Astrocyte of the hippocampus (primary cell): ENCODE measurements at places on chromosomes 1 and 21.

- no peak for DNase-seq
Observed at GRCh38 chr1:167681451-167682098, 40.2 kb upstream of the MPZL1 start.

- no peak for DNase-seq
Observed at GRCh38 chr1:20339811-20340457, 49.3 kb downstream of the VWA5B1 start.

DNA sequence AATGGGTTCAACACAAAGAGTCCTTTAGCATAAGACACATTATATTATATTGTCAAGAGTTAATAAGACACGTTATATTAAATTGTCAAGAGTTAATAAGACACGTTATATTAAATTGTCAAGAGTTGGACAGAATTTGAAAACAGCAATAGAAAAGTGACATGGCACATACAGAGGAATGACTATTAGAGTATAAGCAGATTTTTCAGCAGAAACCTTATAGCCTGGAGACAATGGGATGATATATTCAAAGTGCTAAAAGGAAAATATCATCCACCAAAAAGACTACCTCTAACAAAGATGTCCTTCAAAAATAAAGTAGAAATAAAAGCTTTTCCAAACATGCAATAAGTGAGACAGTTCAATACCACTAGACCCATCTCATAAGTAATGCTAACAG, 36.0 kb upstream of the HSPA13 start:
- no peak for DNase-seq

DNA sequence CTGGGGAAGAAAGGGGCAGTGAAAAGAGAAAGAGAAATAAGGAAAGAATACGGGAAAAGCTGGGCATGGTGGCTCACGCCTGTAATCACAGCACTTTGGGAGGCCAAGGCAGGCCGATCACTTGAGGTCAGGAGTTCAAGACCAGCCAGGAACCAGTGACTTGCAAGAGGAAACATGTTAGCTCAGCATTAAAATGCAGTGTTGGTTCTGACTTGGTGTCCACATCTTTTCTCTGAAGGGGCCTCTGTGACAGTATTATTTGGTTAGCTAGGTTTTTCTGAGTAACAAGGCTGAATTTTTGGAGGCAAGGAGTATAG, 26.8 kb downstream of the IER5 start:
- no peak for DNase-seq

DNA sequence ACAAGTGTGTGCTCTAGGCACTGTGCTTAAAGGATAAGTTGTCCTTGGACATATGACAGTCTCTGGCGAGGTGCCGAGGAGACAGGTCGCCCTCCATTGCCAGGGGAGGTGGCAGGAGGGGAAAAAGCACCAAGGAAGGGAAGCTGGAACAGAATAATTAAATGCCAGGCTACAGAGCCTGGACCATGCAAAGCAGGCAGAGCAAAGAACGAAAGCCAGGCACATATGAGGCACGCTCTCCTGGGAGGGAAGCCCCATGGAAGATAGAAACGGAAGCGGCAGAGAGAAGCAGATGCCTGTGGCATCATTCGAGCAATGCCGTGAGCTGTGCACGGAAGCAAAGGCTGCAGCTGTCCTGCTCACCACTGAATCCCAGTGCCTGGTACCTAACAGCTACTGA, 91.2 kb downstream of the JAK1 start:
- no peak for DNase-seq

DNA sequence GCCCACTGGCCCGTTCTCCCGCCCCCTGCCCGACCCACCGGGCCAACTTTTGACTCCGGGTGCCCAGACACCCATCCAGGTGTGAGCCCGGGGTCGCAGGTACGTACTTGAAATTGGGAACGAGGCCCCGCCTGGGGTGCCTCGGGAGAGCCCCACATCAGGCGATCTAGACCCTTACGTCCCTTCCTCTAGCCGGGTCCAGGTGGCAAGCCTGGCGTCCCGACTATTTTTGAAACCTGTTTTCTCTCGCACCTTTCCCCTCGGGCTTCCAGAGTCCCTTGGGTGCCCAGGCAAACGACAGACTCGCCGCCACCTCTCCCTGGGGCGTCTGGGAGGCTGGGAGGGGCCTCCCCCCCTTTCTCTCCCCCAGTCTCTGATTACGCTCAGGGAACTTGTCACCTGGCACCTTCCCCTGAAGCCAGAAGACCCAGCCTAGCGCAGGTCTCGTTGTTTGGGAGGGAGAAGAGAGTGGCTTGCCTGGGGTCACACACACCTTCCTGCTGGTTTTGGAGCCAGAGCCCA, 898 bp downstream of the LDLRAP1 start:
- no peak for DNase-seq

DNA sequence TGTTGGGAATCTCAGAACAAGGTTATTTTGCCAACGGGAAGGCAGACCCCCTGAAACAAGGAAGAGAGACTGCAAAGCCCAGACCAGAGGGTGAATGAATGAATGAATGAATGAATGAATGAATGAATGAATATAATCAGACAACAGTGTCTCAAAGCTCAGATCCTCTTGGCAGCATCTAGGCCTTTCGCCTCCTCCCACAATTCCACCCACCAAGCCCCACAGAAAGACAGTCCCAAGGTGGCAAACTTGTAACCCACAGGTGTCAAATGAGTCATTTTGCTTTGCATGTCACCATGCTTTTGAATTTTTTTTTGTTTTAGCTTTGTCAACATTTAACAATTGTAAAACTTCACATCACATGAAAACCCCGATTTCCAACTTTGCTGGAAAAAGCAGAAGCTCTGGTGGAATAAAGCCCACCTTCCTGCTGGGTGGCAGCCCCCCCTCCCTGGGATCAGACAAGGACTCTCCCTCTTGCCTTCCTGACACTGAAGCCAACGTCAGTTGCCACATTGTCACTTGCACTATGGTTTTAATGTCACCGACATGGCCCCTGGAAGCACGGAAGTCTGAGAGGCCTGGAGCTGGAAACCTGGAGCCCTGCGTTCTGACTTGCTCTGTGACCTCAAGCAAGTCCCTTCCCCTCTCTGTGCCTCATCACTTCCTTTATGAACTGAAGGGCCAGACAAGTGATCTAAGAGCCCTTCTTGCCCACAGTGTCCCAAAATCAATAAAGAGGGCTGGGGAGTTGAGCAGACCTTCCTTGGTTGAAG, 134.6 kb upstream of the RUNX3 start:
- no peak for DNase-seq

DNA sequence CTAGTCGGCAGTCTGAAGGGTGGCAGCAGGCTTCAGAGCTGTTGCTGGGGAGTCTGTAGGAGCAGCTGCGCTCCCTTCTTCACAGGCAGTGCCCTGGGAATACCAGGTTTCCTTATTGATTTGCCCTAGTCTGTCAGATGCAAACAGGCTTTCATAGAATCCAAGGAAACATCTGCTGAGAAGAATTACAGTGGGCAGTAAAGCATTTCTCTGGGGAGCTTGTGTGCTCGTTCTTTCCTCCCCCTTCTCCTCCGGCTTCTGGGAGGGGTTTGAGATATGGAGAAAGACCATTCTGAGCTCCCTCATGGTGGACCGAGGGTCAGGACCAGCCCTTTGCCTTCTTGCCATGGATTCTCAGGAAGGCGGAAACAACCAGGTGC, 25.4 kb upstream of the PARP1 start:
- no peak for DNase-seq

- peak; percentile 15 for DNase-seq
Observed at GRCh38 chr1:170729225-170730002, 65.5 kb downstream of the PRRX1 start.

GRCh38 chr1:183234660-183235476, 48.8 kb downstream of the LAMC2 start:
- peak; percentile 95 for DNase-seq

DNA sequence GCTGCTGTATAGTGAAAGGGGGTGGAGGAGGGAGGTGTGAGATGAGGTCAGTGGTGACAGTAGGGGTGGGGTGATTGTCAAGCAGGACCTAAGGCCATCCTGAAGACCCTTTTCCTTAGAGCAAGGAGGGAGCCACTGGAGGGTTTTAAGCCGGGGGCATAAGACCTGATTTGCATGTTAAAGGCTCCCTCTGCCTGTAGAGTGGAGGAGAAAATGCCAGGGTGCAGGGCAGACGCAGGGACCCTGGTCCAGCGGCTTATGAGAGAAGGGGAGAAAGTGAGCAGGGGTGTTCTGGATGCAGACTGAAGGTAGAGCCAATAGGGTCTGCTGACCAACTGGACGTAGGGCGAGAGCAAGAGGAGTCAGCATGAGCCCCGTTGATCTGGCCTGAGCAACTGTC, 154.1 kb downstream of the TRABD2B start:
- no peak for DNase-seq

DNA sequence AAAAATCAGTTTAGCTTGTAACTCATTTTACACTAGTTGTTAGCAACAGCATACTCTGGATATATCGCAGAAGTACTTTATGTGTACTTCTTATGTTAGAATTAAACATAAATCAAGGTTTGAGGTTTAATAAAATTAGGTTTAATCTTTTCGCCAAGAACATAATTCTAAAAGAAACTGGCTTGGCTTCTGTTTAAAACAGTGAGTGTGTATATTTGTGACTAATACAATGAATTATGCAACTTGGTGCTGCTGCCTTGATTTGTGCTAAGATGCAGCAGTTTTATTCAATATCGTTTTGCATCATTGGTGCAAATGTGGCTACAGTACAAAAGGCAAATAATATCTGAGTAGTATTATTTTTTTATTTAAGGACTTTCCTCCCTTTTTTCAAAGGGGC, 44.8 kb downstream of the USP25 start:
- DNase-seq, result no peak

GRCh38 chr1:151854658-151855057, 1.1 kb upstream of the THEM5 start:
- DNase-seq, result no peak

DNA sequence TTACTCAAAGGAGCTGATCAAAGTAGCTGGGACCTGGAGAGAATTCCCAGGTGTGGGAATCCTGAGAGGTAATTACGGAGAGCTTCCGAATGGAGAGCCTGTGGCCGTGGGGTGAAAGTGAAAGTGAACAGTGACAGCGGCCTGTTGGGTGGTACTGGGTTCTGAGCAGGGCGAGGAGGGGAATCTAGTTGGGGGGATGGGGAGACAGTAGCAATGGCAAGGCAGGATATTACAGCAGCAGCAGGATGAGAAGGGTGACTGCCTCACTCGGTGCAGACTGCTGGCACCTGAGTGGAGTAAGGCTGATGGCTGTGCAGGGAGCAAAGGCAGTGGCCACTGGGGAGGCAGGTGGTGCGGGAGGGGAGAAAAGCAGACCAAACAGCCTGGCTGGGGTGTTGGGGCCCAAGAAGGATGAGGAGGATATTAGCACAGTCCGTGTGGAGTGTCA, 70.3 kb upstream of the PRDX6 start:
- no peak for DNase-seq

- no peak for DNase-seq
Observed at GRCh38 chr1:157409927-157410326, 142.4 kb downstream of the FCRL5 start.

DNA sequence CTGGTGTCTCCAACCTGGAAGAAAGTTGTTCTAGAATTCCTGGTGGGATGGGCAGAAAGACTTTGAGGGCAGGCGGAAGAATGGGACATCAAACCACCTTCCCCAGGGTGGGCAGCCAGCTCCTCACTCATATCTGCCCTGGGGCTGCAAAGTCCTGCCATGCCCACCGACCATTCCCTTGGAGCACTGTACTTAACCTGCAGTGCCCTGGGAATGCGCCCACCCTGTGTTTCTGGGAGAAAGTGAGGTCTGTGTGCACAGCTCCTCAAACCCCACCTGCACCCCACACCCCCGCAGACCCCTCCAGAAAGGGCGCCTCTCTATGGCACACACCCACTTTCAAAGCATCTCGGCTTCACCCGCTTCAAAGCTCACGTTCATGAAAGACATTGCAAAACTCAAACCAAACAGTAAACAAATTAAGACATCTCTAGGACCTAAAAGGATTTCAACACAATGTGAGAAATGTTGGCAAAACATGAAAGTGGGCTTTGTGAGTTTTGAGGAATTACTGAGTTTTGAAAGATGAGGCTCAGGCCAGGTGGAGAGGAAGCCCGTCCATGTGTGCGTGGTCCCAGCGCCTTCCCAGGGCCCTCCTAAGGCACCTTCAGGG, 25.1 kb downstream of the KRTAP10-1 start:
- no peak for DNase-seq

- peak; percentile 32 for DNase-seq
Observed at GRCh38 chr1:183105449-183105848, 80.6 kb upstream of the LAMC2 start.

DNA sequence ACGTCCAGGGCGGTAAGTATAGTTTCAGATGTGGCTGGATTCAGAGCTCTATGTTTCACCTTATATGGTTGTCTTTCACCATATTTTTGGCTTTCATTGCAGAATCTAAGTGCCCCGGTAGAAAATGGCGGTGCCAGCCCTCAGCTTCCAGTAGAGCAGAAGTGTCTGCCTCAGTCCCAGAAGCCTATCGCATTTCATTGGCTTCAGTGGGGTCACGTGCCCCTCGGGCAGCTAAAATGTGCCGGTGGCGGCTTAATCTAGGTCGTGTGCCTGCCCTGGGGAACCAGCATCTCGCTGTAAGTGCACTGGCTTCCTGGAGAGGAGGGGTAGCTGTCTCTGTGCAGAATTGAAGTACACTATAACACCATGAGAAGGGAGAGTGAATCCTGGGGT, 107.4 kb upstream of the MAGI3 start:
- DNase-seq, result no peak

DNA sequence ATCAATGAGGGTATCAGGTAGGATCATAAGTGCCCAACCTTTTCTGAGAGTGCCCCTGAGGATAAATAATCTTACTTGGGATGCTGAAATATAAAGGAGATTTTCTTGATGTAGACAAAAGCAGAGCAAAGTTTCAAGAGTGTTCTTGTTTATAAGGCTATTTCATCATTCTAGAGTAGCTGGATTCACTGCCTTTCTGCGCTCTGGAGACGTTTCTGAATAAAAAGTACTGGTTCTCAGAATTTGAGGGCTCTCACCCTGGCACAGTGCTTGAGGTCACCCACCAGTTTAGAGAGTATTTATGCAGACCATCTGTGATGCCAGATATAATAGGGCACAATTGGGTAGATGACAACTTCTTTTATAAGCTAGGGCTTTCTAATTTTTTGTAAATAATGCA, 103.3 kb downstream of the GDAP2 start:
- DNase-seq, result no peak

- peak; percentile 36 for DNase-seq
Observed at GRCh38 chr21:26881504-26882228, 36.5 kb upstream of the ADAMTS1 start.

DNA sequence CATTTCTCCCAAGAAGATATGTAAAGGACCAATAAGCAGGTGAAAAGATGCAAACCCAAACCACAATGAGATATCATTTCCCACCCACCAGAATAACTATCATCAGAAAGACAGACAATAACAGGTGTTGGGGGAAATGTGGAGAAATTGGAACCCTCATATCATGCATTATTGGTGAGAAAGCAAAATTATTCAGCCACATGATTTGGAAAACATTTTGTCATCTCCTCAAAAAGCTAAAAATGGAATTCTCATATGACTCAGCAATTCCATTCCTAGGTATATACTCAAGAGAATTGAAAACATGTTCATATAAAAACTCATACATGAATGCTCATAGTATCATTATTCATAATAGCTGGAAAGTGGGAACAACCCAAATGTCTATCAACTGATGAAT, 25.1 kb upstream of the RNF186 start:
- DNase-seq, result no peak

DNA sequence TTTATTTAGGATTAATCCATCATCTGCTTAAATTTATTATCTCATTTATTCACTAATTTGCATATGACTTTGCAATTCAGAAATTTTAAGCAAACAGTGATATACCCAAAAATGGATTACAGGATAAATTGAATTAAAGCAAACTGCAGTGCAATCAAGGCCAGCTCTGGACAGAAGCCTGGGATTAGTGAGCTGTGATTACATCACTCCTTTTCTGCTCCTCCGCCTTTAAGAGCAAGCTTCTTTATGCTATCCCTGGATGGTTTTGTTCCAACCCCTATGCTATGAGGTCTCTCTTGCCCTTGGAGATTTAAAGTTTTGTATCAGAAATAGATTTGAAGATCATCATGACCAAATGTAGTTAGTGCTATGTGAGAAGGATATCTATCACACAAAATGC, 32.6 kb downstream of the GPR52 start:
- DNase-seq, result no peak
